NB4 (cell line): ENCODE measurements at places on chromosomes 13 and 19.

DNA sequence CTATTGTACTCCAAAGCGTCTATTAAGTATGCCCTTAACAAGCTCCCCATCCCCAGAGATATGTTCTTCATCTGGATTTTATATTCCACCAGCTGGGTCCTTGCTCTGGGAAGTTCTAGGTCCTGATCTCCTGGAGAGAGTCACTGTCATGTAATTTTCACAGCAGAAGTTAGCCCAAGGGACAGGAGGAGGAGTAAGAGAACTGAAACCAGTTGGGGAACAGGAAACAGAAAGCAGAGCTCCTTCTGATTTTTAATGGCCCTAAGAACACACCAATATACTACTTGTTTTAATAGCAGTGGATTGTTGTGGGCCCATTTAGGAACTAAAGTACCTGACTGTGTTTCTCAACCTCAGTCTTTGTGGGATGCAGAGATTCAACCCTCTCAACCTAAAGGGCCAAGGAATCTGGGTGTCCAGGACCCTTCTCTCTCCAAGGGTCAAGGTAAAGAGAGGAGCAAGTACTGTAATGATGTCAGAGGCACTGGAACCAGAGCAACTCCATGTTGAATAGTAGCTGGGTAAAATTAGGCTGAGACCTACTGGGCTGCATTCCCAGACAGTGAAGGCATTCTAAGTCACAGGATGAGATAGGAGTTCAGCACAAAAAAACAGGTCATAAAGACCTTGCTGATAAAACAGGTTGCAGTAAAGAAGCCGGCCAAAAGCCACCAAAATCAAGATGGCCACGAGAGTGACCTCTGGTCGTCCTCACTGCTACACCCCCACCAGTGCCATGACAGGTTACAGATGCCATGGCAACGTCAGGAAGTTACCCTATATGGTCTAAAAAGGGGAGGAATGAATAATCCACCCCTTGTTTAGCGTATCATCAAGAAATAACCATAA, 8.1 kb upstream of the FPR3 start:
- no peak for DNase-seq

DNA sequence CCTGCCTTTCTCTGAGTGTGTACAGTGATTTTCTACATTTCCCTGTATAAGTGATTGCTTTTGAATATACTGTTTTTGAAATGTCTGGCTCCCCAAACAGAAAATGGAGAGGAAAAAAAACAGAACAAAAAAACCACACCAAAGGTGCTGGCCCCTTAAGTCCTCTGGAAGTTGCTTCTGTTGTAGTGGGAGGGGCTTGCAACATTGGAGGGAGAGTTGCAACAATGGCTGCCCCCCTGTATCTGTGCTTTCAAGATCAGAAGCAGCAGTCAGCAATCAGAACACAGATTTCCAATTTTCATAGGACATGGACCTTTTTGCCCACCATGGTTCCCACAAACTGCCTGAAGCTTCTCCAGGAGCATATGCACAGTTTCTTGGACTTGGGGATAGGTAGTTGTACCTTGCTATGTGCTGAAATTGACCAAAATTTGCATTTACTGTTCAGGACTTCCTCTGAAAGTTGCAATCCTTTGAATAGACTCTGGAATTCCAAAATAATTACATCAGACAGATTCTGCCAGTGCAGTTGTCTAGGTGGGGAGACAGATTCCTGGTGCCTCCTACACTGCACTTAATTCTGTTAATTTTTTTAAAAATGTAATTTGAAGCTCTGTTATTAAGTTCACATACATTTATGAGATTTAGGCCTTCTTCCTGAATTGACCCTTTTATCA, 13.8 kb downstream of the BIVM start:
- DNase-seq, result peak; percentile 39

- DNase-seq, result no peak
Measured at GRCh38 chr19:52453324-52454094, at the start of gene ZNF578. TSS of gene ZNF578 (plus strand) at chr19:52453553. CDS start at chr19:52501846, 48,293 bp downstream.

DNA sequence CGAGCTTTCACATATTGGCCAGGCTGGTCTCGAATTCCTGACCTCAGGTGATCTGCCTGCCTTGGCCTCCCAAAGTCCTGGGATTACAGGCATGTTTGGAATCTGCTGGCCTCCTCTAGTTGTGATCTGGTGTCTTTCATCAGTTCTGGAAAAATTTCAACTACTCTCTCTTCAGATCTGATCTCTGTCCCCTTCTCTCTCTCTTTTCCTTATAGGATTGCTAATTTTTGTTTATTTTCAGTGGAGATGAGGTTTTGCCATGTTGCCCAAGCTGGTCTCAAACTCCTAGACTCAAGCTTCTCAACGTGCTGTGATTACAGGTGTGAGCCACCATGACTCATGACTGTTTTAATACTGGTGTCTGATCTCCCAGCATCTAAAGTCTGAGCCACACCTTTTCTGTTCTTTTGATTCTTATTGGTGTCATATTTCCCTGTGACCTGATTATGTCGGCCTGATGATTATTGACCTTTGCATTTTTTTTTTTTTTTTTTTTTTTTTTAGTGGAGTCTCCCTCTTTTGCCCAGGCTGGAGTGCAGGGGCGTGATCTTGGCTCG, 10.4 kb upstream of the NANOS2 start:
- DNase-seq, result no peak

- peak; percentile 72 for DNase-seq
Measured at GRCh38 chr13:33743438-33744368, 74.2 kb upstream of the RFC3 start.

DNA sequence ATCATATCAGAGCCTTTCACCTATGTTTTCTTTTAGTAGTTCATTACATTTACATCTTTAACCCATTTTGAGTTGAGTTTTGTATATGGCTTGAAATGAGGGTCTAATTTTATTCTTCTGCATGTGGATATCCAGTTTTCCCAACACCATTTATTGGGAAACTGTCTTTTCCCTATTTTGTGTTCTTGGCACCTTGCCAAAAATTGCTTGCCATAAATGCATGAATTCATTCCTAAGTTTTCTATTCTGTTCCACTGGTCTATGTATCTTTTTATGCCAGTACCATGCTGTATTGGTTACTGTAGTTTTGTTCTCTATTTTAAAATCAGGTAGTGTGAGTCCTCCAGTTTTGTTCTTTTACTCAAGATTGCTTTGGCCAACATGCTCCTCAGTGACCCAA, 144.0 kb upstream of the OBI1 start:
- DNase-seq, result no peak
